Tongue (tissue), 3 donors: ENCODE measurements at places on chromosomes 1 and 21. TPM values are rescaled to one million over a fixed set of nuclear protein-coding genes. Genes with fewer than 3 reads are reported as not detected.

Gene HSF2BP
- 1.0 TPM for total RNA-seq

Gene ERG
- total RNA-seq = 8.6 TPM

DNA sequence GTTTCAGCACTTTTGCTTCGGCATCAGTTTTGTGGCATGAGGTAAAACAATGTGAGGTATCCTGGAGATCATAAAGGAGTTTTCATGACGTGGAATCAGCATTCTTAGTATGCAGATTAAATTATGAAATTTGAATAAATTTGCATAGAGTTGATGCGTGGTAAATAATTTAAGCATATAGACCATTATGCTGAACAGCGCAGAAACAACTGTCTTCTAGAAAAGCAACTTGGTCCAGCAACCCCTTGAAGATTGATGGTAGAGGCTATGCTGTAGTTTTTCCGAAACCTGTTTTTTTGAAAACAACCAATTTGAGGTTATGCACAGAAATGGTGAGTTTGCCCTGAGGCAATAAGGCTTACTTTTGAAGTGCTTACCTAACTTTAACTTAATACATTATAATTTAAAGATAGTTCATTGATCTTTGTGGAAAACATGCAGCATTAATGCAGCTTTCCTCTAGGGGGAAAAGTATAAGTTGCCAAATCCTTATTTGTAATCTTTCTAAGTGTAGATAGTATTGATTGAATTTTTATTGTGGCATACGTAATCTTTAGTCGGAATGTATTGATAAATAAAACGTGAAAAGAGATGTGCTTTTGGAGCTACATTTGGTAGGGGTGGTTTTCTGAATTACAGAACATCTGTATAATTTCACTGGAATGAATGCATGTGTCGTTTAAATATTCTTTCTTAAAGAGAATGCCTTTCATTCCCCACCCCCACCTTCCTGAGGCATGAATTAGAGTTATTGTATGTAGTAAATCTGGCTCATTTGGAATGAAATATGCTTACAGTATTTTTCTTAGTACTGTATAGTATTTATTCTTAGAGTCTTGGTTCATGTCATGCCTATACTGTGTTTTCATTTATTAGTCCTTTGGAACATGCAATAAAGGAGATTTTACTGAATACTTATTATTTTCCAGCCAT is 3.8 kb downstream of the PRDM2 start:
- no peak for DNase-seq

Gene CRP
- total RNA-seq = not detected

Gene ECM1
- total RNA-seq = 19.3 TPM
